Left ventricle myocardium superior (tissue), 1 donor: ENCODE measurements at places on chromosomes 1 and 21. TPM values are rescaled to one million over a fixed set of nuclear protein-coding genes. Genes with fewer than 3 reads are reported as not detected.

Gene AVPR1B
- not detected for total RNA-seq

- DNase-seq, result no peak
These were observed 9.7 kb upstream of the MYBPHL start for GRCh38 chr1:109316506-109316905.

Gene TMEM82
- not detected for total RNA-seq

Gene PLXNA2
- total RNA-seq, result 12.1 TPM

DNA sequence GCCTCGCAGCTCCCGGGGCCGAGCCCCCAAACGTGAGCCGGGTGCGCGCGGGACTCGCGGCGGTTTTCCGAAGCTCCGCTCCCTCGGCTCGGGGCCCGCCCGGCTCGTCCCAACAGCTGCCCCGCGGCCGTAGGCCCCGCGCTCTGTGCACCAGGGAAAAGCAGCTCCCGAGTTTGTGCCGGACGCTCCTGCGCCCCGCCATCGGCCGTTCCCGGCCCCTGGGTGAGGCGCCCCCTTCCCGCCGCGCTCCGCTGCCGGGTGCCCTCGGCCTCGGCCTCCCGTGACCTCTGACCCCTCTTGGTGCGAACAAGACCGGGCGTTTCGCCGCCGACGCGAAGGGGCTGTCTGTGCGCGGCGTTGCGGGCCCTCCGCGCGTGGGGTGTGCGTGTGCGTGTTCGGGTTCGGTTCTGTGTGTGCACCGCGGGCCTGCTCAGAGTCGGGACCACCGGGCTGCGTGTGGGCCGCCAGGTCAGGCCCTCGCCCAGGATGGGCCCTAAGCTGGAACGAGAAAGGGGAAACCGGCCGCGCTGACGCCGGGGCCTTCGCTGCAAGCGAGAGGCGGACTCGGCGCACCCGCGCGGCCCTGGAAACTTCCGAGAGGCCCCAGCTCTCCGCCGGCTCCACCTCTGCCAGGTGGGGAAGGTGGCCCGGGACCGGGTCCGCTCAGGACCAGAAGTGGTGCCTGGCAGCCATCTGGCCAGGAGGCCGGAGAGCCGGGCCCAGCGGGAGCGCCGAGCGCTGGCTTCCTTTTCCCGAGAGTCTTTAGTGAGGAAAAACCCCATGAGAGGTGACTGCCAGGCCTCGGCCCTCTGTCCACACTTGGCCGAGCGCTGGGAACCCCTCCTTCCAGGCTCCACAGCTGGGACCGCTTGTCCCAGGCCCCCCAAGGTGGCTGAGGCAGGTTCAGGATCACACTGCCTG, 1.9 kb downstream of the PRDM16 start:
- DNase-seq, result peak; percentile 48

DNA sequence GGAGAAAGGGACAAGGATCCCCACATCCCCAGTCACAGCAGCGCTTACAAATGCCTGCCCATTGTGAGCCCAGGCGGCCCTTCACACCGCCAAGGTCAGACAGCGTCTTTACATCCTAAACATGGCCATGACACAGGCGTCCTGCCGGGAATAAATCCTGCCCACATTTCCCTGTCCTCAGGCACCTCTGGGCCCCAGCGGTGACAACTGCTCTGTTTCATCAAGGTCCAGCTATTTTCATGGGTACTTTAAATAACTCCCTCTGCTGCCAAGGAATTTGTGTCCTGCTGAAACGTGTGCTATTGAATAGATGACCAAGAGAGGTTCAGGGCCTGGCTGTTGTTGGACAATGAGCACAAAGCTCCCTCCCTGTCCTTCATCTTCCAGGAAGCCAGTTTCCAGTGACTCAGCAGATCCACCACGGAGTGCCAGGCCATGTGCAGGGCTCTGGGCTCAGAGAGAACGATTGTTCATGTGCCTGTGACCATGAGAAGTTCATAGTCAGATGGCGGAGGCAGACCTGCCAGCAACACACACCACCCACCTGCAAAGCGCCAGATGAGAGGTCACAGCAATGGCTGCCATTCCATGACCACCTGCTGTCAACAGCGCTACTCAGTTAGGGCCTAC, 195.8 kb downstream of the MATN1 start:
- peak; percentile 82 for DNase-seq

- no peak for DNase-seq
These were observed 156.0 kb downstream of the RERE start for GRCh38 chr1:8661185-8662110.

- peak; percentile 59 for DNase-seq
These were observed 74.0 kb upstream of the GPR88 start for GRCh38 chr1:100463791-100464424.

DNA sequence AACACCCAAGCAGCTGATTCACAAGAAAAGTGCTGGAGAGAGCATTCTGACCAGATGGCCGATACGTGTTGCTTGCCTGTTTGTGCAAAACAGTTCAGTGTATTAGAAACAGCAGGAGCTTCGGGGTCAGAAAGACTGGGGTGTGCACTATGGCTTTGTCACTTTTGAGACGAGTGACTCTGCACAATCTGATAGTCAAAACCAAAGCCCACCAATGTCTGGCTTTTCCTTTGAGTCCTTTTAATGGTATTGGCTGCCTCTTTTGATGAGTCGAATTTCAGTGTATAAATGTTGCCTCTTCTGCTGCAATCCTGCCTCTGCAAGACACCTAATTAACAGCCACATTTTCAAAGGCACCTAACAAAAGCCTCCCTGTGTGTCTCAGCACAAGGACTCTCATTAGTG, 444.6 kb downstream of the AJAP1 start:
- DNase-seq, result no peak

GRCh38 chr1:151047925-151048644, 534 bp downstream of the C1orf56 start:
- peak; percentile 80 for DNase-seq

Gene NT5C1A
- total RNA-seq, result 39.6 TPM

Gene RNU5D-1
- not detected for total RNA-seq

DNA sequence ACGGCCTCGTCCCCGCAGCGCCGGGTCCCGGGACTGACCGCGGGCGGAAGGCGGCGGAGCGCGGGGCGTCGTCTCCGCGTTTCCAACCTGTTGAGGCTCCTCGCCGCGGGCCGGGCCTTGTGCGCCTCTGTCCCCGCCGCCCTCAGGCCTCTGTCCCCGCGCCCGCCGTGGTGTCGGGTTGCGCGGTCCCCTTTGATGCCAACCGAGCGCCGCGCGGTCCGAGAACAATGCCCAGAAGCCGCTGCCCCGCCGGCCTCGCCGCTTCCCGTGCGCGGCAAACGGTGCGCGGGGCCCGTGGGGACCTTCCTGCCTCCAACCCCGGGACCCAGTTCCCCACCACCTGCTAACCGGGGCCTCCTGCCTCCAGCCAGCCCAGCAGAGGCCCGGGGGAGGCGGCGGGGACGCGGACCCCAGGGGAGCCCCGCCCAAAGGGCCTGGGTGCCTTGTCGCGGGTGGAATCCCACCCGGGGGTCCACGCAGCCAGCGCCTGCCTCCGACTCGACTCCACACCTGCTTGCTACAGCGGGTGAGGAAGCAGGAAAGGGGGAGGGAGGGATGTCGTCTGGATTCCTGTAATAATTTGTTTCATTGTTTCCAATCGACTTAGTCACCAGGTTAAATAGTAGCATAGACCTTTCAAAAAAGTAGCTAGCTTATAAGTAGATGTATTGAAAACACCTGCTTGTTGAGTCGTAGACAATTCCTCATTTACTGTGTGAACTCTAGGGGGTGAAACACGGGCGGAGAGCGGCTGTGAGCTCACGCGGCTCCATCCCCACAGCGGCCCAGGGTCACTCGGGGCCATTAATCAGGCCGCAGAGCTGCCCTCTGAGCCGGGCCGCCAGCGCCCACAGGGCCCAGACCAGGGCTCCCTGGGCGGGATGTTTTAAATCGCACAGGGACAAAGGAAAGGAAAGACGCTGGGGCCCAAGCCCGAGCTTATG, 1.1 kb downstream of the COL18A1 start:
- DNase-seq, result peak; percentile 58

GRCh38 chr1:156003923-156004188, 16.9 kb downstream of the SSR2 start:
- DNase-seq, result no peak

DNA sequence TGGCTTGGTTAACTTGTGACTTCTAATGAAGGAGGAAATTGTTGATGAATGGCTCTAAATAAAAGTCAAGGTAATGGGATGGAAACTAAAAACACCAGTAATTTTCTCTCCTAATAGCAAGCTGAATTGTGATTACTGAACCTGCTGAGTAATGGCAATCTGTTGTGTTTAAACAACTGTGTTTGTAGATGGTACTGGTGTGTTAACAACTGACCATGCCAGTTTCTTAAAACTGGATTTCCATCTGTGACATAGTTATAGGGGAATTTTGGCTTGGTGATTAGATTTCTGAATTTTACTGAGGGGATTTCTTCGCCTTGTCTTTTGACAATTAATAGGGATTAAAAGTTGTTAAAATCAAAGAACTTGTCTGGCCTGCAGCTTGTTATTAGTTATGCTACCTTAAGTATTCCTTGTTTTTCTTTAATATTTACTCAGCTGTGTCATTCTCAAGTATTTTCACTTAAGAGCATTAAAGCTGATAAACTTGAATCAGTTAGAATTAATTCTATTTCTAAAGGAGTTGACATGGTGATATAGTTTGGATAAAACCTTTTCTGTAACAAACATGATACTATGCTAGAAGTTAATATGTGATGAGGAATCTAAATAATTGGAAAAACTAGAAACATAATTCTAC, 7.9 kb upstream of the ERO1B start:
- DNase-seq, result no peak

DNA sequence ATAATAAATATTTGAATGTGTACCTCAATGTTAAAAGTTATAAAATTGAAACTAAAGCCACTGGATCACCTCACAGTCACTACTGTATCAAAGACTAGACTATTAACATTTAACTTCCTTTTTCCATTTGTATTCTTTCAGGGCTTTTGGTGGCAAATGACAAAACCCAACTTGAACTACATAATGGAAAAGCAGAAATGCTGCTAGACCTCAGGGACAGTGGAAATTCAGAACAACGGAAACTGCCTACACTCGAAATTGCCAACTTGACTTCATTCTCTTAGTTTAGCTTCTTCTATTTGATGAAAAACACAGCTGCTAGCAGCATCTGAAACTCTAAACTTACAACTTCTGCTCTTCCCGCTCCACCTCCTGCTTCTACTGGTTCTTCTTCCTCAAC, 34.9 kb upstream of the NTNG1 start:
- DNase-seq, result no peak

GRCh38 chr1:184409011-184409410, 22.2 kb downstream of the C1orf21 start:
- DNase-seq, result no peak

GRCh38 chr1:226350519-226350865, 41.5 kb upstream of the LIN9 start:
- DNase-seq, result no peak

GRCh38 chr21:41497788-41498187, 10.2 kb downstream of the TMPRSS2 start:
- no peak for DNase-seq

DNA sequence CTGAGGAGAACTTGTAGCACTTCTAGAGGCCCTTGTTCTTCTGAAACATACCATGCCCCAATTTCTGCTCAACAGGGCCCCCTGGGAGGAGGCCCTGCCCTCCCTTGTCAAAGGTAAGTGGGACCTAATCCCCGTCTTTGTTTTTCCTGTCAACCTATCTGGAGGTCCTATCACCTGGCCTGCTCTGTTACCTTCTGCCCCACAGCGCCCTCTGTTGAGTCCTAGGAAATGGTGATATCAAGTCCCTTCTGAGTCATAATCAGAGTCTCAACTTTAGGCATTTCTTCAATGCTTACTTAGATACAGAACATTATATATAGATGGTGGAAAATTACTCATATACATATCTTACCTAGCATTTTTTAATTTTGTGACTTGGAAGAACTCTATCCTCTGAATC, 28.2 kb upstream of the FCRL4 start:
- DNase-seq, result no peak

- no peak for DNase-seq
These were observed 347.2 kb downstream of the NPHP4 start for GRCh38 chr1:5645135-5645399.

Gene GPX7
- total RNA-seq, result 4.2 TPM

Gene IFNLR1
- total RNA-seq, result 3.7 TPM

Gene USP25
- total RNA-seq, result 46.0 TPM

DNA sequence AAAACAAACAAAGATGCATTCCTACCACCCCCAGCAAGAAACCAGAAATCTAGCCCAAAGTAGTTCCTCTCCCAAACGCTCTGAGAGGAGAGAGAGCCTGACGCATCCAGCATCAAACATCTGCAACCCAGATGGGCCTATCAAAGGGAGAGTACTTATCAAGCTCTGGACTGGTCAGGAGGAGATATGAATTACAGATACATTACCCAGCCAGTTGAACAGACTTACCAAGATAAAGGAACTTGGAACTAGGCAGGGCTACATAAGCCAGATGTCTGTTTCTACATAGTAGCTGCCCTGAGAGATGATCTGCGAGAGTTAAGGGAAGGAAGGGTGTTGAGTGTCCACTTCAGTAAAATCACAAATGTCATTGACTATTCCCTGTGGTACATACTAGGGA, 138.4 kb downstream of the PAPPA2 start:
- no peak for DNase-seq

Gene MYOG
- not detected for total RNA-seq

Gene TMEM81
- total RNA-seq, result 3.7 TPM

DNA sequence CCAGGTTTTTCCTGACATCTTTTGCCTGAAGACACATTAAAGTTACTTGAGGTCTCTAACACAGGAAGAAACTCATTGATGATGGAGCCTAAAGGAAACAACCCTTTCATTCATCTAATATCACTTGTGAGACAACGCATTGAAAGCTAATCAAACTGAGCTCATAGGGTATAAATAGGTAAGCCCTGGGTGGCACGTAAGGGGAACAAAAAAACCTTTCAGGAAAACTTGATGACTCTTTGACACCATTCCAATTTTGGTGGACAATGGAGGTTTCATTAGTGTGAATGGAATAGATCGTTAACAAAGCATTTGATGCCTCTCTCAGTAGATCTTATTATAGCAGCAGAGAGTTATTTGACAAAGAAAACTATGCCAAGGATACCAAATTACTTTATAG, 80.7 kb upstream of the DUSP10 start:
- no peak for DNase-seq

DNA sequence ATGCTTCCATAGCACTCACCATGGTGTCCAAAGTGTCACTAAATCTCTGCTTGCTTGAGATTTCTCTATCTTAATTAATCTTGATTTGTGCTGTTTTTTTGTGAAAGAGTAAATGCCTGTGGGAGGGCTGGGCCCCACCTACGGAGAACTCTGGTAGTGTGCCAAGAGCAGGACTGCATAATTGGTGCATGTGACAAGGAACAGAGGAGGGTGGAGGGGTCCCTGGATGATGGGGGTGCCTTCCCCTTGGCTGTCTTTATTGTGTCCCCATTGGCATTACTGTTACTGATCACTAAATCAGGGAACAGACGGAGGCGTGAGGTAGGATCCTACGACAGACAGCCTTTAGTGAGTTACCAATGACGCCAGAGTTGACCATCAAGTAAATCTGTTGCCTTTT, 223.4 kb downstream of the DISC1 start:
- DNase-seq, result no peak

Gene ST6GALNAC3
- 5.9 TPM for total RNA-seq

Gene ADCY10
- total RNA-seq, result 0.47 TPM

Gene RGS13
- total RNA-seq, result not detected

- DNase-seq, result no peak
These were observed 59.8 kb downstream of the ADCY10 start for GRCh38 chr1:167854184-167854583.
